ENCODE measurements at places on chromosomes 1 and 21.

DNA sequence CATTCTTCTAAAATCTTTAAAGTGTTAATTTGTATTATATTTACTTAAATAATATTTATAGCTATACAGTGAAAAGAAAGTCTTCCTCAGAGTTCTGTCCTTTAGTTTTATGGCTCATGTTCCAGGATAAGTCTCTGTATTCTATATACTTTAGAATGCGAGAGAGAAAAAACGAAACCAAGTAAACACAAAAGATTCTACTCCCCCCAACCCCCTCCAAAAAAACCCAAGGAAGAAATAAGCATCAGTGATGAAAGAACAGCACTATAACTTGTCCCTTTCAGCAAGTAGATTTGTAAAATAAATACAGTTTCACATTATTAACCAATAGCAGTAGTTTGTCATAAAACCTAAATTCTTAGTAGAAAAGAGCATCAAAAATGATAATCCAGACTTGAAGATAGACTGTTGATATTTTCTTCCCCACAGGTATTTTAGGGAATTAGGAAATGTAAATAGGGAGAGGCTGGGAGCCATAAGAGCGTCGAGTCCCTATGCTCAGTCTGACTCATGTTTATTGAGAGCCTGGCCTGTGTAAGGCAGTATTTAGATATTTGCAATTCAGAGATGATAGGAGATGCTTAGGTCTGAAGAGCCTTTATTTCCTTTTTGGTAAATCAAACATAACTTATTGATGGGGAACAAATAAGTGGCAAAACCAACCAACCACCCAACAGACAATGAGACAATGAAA is 35.5 kb downstream of the CDC14A start:
- DNase-seq: no peak

DNA sequence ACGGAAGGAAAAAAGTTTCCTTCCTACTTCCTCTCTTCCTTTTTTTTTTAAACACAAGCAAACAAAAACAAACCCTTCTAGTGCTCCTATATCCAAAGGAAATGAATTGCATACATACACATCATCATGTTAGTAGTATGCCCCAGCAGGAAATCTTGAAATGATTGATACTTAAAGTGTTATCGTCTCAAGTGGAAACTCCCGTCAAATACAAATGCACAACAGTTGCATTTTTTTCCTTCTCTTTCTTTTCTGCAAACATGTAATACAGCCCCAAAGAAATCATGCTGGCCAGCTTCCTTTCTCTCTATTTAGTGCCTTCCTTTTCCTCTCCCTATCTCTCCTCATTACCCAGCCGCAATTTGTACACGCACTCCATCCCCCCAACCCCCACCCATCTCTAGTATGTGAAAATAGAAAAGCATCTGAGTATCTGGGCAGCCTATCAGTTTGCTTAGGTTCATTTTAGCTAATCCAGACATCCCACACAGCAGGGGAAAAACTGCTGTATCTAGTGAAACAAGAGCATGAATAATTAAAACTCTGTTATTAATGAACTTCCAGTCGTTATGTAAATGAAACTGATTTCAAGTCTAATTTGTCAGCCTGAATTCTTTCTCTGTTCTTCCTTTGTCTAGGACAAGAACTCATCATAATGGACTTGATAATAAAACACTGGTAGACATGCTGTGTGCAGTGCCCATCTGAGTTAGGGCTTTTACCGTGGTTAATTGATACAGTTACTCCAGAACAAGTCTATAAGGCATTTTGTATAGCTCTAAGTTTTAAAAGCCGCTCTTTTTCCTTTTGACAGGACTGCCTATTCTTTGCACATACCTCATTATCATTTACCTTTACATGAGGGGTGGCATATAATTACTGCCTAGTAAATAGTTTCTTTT is 336.5 kb upstream of the ADGRL2 start:
- DNase-seq: no peak

DNA sequence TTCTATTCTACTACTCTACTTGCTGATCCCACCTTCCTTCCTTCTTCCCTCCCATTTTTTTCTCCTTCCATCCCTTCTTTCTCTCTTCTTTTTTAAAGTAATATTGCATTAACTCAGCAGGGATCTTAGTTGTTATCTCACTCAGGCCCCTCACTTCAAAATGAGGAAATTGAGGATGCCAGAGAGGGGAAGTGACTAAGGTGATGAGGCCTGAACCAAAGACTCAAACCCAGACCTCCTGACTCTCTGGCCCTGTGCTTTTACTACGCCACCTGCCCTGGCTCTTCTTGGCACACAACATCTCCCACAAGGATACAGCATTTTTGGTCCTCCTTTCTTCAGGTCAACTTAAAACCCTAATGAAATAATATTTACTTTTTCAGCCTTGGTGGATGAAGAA is 151.7 kb upstream of the ZNF648 start:
- no peak for DNase-seq

GRCh38 chr21:20646431-20647165 is 351.6 kb upstream of the NCAM2 start:
- DNase-seq: no peak

DNA sequence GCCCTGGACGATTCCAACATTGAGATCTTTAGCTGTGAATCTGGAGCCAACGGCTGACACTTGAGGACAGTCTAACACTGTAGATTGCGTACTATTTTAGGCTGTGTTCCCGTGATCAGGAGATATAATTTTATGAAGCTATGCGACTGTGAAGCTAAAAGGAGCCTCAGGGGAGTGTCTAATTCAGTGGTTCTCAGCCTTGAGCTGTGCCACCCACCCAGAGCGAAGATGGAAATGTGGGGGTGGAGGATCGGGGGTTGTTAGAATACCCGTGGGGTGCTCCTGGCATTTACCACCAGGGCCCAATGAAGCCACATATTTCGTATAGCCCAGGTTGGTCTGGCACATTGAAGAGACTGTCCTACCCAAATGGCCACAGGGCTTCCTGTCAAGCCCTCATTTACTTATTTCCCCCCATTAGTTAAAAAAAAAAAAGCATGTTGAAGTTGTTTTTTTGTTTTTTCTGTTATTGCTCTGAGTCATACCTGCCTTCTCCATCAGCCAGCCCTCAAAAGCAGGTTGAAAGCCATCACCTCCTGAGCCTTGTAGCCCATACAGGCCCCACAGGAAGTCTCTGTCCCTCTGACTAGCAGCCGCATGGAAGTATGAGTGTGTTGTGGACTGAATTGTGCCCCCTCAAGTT is 141.7 kb downstream of the GALNT2 start:
- no peak for DNase-seq

- no peak for DNase-seq
Measured at GRCh38 chr1:183194527-183195141, 8.6 kb downstream of the LAMC2 start.

DNA sequence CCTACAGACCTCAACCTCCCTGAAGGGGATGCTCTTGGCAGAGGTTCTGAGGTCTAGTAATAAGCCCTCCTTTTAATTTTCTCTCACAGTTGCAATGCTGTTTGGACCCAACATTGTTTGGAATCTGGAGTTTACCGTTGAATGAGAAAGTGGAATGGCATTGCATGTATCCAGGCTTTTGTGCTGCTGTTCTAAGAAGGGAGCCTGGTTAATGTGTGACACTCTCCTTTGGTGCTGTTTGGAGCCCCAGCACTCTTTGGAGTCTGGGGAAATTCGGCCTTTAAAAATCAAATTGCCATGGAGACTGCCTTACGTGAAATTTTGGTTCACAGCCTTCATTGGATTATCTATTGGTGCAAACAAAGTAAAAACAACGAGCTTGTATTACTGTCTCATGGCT is 23.7 kb upstream of the TMEM61 start:
- DNase-seq: no peak

DNA sequence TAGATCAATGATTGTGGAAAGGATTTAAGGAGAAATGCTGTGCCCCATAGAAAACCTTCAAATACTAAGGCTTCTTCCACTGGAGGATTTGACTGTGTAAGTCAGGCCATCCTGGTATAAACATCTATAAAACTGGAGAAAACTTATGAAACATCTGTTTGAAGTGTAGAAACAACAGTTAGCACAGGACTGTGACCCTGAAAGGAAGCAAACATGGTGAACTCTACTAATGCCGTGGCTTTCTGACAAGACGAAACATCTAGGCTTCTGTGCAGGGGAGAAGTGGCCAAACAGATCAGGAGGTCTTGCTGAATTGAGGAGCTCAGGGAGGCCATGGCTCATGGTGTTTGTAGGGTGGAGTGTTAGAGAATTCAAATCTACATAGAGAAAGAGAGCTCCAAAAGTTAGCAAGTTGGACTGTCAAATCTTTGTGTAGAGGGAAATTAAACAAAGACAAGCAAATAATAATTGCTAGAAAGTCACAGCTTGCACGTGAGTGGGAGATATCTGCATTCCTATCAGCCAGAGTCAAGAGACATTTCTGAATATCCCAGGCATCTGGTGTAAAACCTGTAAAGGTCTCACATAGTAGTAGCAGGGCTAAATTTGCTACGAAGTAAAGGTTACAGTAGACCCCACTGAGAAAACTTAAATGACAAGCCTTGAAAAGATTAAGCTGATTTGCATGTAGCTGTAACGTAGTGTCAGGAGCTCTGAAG is 566.8 kb upstream of the B3GALT2 start:
- DNase-seq: no peak

DNA sequence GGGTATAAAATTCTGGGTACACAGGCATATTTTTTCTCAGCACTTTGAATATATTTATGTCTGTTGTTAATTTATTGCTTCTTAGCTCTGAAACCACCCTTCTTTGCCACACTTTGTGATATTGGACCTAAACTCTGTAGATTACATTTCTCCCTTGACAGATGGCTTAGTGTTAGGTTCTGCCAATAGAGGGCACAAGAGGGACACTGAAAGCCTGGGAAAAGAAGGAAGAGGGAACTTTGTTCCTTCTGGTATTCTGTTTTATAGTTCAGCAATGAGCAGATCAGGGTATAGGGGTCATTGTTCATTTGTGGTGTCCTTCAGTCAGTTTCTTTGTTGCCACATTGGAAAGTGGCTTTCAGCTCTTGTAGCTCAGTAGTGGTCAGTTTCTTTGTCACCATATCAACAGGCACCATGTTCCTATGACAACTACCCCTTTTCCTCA is 423.5 kb upstream of the PROX1 start:
- no peak for DNase-seq

GRCh38 chr1:205373022-205373797 is 16.5 kb upstream of the KLHDC8A start:
- DNase-seq: no peak

DNA sequence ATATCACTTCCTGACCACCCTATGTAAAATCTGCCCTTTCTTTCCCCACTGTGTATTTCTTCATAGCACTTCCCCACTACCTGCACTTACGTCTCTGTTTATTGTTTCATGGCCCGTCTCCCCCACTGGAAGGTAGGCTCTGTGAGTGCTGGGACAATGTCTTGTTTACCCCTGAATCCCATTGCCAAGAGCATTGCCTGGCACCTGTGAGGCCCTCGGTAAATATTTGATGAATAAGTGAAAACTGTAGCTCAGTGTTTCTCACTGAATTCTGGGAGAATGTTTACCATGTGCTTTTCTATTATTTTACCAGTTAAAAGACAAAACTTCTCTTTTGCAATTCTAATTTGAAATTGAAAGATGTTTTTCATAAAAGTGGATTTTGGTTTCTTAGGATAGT is 11.8 kb downstream of the NFASC start:
- no peak for DNase-seq

DNA sequence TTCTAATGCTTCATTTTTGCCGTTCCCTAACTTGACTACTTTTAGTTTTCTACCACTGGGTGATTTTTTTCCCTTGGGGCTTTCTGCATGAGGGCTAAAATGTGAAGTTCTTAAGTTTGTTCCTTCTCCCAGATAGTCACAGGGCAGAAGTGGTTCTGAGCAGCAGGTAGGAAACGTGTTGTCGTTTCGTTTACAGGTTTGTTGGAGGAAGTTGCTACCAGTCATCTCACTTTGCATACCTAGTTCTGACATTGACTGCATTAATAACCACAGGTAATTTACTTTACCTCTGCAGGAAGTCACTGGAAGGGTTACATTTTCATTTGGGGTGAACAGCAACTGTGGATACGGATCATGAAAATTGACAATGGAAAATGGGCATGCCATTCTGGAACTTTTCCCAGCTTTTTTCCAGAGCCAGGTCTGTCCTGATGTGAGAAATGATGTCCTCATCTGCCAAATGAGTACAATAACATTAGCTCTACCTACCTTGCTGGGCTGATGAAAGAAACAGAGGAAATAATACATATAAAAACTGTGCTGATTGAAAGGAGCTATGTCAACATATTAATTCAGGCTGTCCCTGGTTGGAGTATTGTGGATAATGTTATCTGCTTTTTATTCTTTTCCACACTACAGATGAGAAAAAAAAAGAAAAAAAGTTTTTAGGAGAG is 94.2 kb downstream of the DISC1 start:
- DNase-seq: no peak

DNA sequence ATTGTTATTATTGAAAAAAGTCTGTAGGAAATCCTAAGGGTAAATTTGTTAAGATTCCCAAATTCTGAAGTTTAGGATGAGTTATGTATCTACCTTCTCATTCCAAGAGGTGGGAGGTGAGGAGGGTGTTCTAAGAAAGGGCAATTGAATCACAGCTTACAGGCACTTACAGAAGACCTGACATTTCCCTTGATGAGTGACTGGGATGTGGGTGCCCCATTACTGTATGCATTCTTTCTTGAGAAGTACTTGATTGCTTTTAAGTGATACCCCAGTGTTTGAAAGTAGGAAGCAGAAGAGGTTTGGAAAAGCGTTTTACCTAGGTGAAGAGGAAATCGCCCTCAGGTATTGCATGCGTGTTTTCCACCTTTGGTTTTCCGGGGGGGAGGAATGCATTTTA is 87.0 kb upstream of the ADAR start:
- no peak for DNase-seq
